RPMI7951 (cell line): ENCODE measurements at places on chromosomes 1 and 21.
A peak's percentile ranks its signal among the peaks of the same experiment; 100 is the strongest.

DNA sequence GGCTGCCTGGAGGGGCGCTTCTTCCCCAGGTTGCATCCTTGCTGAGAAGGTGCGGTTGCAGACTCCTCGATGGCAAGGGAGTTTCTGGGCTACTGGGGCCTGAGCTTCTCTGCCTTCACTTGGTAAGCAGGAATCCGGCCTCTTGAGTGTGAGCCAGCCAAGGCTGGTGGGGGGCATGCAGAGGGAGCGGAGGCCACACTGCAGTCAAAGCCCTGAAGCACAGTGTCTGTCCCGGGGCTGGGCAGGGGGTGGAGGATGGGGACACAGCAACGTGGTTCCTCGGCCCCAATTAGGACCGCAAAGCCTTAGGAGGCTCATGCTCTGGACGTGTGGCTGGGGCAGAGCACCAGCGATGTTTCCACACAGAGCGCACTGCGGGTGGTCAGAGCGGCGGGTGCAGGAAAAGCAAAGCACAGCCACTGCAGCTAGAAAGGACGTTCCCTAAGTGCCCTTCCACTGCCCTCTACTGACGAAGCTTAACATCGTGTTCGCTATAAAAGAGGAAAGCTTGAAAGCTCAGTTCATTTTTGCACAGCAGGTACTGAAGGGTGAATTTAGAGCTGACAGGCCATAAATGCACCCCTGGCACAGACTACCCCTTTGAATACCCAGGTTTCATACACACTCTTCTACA is 60.7 kb upstream of the COG2 start:
- no peak for DNase-seq

DNA sequence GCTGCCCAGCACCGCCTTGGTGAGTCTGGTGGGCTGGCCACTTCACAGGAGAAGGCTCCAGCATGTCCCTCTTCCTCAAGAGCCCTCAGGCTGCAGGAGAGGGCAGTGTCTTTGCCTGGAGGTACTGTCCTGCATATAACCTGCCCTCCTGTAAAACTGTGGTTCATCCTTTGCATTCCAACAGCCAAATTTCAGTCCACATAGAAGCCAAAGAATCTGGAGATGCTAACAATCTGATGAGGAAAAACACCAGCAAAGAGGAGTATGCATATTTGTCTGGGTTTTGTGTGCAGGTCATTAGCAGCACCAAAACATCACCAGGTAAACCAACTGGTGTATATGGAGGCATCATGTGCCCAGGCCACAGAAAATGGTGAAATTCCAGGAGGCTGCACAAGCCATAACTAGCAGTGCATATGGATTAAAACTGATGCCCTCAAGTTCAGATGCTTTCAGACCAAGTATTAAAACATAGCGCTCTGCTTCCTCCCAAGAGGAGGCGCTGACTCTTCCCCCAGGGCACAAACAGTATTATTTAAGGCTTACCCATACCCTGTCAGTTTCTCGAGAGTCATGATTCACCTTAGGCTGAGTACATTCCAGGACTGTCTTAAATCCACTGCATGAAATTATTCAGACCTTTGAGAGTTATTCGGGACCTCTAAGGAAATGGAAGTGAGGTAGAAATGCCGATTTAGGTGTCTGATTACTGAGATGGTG is 150.5 kb upstream of the COA6 start:
- DNase-seq: peak; percentile 74

- DNase-seq: no peak
Observed at GRCh38 chr1:22188436-22188835, 45.5 kb upstream of the WNT4 start.

DNA sequence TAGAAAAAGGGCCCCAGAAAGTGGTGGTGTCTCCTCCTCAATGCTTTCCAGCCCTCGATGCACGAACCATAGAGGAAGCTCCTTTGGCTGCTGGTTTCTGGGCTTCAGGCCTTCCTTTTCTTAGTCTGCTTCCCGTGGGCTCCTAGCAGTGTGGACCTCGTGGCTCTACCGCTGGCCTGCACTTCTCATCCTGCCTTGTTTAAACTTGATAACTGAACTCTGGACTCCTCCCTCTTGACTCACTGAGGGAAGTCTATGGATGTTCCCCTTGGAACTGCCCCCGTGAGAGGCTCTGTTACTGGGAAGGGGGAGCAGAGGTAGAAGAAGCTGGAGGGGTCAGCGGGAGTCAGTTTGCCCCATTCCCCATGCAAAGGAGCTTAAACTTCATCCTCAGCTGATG is 75.3 kb upstream of the WDR26 start:
- DNase-seq: peak; percentile 32

DNA sequence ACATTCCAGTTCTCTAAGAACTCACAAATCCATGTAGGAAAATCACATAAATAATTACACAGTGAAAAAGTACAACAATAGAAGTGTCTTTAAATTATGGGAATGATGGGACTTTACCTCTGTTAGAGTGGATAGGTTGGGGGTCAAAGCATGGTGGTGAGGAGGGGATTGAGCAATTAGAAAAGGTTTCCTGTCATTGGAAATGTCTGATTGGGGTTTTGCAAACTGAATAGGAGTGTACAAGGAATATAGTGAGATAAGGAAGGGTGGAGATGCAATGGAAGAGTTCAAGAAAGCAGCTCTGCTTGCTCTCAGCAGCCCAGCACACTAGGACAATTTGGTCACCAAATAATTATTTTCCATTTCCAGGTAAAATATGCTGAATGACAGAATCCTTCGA is 238.8 kb downstream of the ST6GALNAC3 start:
- no peak for DNase-seq

- DNase-seq: no peak
Observed at GRCh38 chr1:85830837-85831236, 122.6 kb upstream of the ZNHIT6 start.

DNA sequence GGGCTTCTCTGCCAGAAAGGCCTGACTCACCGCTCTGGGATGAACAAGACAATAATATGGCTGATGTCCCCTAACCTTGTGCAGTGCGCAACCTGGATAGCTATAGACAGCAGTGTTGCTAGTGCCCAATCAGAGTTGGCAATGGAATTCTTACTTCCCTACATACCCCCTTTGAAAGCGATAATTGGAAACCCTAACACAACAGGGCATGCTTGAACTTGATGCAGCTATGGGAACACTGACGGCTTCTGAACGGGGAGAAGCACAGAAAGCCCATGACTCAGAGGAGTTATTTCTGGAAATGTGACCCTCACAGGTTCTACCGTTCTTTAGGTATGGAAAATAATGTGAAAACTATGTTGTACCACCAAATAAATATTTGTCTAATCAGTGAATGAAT is 200.6 kb downstream of the TRABD2B start:
- DNase-seq: no peak

- DNase-seq: no peak
Observed at GRCh38 chr1:79599257-79599656, 592.7 kb upstream of the ADGRL4 start.

DNA sequence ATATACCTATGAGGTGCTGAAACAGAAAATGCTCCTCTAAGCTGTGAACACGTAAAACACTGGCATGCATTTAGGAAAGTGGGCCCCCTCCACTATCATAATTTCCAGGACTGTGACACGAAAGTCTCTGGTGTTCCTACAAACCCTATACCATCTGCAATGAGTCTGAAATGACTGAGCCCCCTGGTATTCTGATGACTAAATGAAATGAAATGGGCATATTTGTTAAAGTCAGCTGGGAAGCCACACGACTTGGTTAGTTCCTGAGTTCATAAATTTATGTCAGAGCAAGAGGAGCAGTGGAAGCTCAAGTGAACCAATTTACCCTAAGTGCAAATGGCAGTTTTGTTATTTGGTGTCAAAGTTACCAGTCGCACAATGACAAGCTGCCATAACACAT is 182.3 kb downstream of the KCTD3 start:
- peak; percentile 12 for DNase-seq
